Naive thymus-derived CD4-positive, alpha-beta T cell (primary cell): ENCODE measurements at places on chromosomes 7 and 10.

DNA sequence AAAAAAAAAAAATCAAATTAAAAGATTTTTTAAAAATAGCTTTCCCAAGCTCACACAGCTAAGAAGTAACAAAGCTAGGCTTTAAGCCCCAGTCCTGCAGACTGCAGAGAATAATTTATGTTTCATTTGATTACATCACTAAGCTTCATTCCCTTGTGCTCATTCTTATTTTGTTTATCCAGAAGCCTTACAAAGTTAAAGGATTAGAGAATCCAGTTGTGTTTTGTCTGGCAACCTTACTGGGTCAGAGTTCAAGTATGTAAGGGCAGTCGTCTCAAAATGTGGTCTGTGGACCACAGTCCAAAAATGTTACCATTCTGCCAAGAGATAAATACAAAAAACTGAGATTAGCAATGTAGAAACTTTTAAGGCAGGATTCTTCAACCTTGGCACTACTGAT lies 32.1 kb upstream of the EZH2 start:
- no peak overlapping the region for H3K4me3 ChIP-seq
- H3K36me3 ChIP-seq, result no peaks in the 10 kb centered on the region
- H3K27ac ChIP-seq, result no peak overlapping the region
- no peak for DNase-seq

GRCh38 chr7:93327006-93327633 lies 95.0 kb downstream of the VPS50 start:
- H3K4me3 ChIP-seq, result no peak overlapping the region
- H3K27ac ChIP-seq, result no peak overlapping the region
- no peaks in the 10 kb centered on the region for H3K27me3 ChIP-seq
- H3K36me3 ChIP-seq, result no peaks in the 10 kb centered on the region
- DNase-seq, result no peak
- H3K4me1 ChIP-seq, result no peaks in the 10 kb centered on the region

DNA sequence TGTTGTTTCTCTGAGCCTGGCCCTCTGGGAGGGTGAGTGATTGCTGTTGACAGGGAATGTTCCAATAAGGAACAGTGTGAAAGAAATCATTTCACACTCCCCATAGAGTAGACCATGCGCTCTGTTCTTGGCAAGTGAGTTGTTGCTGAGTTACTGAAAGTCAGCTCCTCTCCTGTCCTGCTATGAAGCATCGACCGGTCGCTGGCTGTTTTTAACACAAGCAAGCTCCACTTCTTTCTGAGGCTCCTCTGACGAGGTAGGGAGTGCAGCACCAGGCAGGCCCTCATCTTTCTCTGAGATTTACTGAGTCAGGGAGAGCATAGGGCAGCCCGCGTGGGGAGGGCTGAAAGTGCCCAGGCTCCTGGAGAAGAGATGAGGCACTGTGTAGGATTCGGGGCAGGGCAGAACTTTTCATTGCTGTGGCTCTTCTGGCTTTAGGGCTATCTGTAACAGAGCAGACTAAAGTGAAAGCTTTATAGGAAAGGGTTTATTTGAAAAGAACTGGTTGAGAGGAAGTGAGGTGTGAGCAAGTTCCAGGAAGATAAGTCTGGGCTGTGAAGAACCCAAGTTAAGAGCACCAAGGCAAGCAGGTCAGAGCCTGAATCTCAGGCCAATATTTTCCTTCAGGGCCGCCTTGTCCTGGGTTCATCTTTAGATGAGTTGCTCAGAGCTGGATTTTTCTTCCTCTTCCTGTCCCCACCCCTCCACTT lies 332.2 kb downstream of the CCSER2 start:
- H3K27ac ChIP-seq, result no peak overlapping the region
- H3K4me1 ChIP-seq, result no peaks in the 10 kb centered on the region
- H3K27me3 ChIP-seq, result no peaks in the 10 kb centered on the region
- DNase-seq, result no peak

GRCh38 chr7:81903115-81903514 lies 133.3 kb upstream of the HGF start:
- H3K36me3 ChIP-seq, result no peaks in the 10 kb centered on the region
- no peaks in the 10 kb centered on the region for H3K27me3 ChIP-seq
- no peak overlapping the region for H3K27ac ChIP-seq
- no peak for DNase-seq

DNA sequence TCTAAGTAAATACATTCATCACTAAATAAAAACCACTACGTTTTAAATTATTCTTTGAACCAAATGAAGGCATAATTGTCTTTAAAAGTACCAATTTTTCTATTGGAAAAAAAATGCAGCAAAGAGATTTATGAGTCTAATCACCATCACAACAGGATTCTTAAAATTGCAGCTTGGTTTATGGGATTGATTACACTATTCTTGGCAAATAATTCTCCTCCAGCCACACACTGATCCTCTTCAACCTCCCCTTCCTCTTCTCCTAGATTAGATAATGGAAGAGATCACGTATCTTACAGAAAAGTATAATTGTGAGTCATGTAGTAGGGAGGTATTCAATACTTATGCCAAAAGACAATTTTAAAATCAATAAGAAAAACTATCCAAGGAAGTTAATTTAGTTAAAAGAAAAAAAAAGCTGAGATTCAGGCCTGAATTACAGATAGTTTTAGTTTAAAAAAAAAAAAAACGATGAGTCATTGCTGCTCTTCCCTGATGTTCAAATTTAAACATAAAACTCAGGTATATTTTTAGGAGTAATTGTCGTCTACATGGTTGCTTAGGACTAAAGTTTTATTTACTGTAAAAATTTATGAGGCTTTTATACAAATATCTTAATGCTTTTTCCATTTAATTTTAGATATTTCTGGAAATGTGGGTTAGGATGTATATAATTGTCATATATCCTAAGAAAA lies 133.7 kb upstream of the CDK1 start:
- H3K36me3 ChIP-seq, result no peaks in the 10 kb centered on the region
- H3K27me3 ChIP-seq, result no peaks in the 10 kb centered on the region
- no peak overlapping the region for H3K4me3 ChIP-seq
- H3K27ac ChIP-seq, result no peak overlapping the region
- no peak for DNase-seq

DNA sequence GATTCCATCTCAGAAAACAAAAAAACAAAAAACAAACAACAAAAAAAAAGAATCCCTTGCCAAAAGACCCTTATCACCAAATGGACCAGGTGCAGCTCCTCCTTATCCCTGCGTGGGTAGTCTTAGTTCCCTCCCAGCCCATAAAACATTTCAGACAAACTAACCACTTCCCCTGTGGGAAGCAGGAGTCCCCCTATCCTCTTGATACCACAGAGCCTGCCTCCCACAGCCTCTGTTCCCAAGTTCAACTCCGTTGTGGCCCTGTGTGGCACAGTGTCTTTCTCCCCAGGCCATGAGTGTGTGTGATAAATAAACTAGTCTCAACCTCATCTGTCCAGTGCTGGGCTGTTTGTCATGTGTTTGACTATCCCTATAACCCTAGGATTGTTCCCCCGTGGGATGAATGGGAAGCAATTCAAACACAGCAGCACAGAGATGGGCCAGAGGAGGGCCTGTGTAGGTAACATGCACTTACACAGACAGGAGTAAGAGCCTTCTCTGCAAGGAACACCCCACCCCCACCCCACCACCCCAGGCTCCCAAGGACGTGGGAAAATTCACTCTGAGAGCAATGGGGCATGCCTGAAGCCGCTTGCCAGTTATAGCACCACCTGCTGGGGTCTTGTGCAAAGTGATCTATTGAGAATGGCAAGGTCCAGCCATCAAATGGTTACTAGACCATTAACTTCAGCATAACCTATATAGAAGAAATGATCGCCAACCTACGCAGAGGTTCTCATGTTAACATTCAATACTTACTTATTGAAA lies 147.1 kb upstream of the GHITM start:
- H3K4me1 ChIP-seq, result no peaks in the 10 kb centered on the region
- no peak overlapping the region for H3K27ac ChIP-seq
- H3K4me3 ChIP-seq, result no peak overlapping the region
- no peaks in the 10 kb centered on the region for H3K36me3 ChIP-seq

DNA sequence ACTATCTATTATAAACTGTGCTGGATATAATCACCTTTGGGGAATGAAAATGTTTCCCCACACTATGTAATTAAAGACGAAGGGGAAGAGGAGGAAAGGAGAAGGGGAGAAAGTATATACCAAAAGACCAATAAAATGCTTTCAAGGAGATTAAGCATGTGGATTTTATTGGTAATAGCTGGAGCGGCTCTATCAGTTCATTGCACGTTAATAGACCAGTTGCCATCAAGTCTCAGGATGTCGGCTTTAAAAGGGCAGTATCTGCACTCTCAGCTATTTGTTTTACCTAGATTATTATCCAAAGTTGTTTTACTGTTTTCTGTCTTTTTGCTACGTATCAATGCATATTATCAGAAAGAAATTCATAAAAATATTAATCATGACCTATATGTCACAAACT lies 9.0 kb downstream of the ETV1 start:
- H3K4me3 ChIP-seq, result no peak overlapping the region
- H3K36me3 ChIP-seq, result no peaks in the 10 kb centered on the region
- no peak for DNase-seq
- no peaks in the 10 kb centered on the region for H3K4me1 ChIP-seq
- no peak overlapping the region for H3K27ac ChIP-seq

- no peak overlapping the region for H3K27ac ChIP-seq
- H3K36me3 ChIP-seq, result peaks cover 4% of the 10 kb centered on the region
- DNase-seq, result no peak
- H3K4me1 ChIP-seq, result no peaks in the 10 kb centered on the region
- no peak overlapping the region for H3K4me3 ChIP-seq
Measured at GRCh38 chr10:87771871-87772500, 46.0 kb downstream of the ATAD1 start.

DNA sequence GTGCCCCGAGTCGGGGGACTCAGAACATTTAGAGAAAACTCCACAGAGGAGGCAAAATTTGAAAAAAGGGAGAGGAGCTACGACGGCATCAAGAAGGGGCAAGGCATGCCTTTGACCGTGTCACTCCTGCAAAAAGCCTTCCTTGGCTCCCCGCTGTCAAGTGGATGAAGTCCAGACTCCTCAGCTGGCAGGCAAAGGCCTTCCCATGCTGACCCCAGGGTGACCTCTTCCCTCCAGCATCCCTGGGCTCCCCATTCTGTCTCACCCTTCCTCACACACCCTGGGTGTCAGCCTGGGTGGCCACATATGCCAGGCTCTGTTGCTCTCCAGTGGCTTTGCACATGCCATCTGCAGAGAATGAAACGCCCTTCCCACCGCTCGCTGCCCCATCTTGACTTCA lies 88.4 kb upstream of the ZMIZ1 start:
- H3K4me3 ChIP-seq, result no peak overlapping the region
- H3K27me3 ChIP-seq, result no peaks in the 10 kb centered on the region
- no peaks in the 10 kb centered on the region for H3K4me1 ChIP-seq
- DNase-seq, result no peak
- no peaks in the 10 kb centered on the region for H3K36me3 ChIP-seq

DNA sequence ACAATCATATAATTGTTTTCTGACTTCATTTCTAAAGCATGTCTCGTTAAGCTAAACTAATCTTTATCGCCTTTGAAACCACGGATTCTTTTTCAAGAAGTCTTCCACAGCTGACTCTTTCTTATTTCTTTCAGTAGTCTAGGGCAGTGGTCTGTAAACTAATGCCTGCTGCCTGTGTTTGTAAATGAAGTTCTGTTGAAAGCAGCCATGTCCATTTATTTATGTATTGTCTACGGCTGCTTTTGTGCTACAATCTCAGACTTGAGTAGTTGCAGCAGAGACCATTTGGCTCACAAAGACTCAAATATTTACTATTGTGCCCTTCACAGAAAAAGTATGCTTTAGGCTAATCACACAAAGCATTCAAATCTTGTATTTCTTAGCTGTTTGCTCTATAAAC lies 20.3 kb upstream of the ABLIM1 start:
- no peaks in the 10 kb centered on the region for H3K36me3 ChIP-seq
- no peak overlapping the region for H3K4me3 ChIP-seq
- no peaks in the 10 kb centered on the region for H3K4me1 ChIP-seq
- no peak for DNase-seq

GRCh38 chr10:69861251-69862240 lies 59.8 kb downstream of the COL13A1 start:
- no peaks in the 10 kb centered on the region for H3K27me3 ChIP-seq
- H3K4me3 ChIP-seq, result no peak overlapping the region
- H3K4me1 ChIP-seq, result no peaks in the 10 kb centered on the region
- no peaks in the 10 kb centered on the region for H3K36me3 ChIP-seq
- no peak overlapping the region for H3K27ac ChIP-seq

DNA sequence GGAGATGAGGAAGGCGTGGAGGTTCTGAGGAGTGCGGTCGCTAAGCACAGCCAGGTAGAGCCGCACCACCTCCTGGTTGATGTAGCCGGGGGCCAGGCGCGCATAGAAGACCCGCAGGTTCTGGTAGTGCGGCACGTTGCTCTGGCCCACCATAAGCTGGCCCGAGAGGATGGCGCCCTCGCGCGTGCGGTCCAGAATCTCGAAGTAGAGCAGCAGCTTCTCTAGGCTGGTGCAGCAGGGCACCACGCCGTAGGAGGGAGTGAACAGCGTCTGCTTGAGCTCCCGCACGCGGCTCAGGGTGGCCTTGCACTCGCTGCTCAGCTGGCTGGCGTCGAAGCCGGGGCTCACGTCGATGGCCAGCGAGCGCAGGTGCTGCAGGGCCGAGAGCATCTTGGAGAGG lies 77.8 kb upstream of the TNRC18 start:
- H3K4me1 ChIP-seq, result no peaks in the 10 kb centered on the region
- DNase-seq, result no peak
- no peak overlapping the region for H3K4me3 ChIP-seq

DNA sequence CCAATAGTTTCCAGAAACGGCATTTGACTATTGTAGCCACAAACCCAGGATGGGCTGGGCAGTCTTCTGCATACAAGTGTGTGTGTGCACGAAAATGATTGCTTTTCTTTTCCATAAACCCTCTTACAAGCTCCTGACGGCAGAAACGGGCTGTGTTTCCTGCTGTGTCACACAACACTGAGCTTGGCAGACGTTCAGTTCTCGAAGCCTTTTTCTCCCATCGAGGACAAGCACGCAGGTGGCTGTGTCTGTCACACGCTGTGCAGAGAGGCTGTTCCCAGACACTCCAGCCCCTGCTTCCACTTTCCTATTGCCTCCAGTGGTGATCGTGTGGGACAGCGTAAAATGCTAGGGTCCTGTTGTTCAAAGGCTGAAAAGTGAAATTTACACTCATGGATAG lies 32.1 kb downstream of the RBAK start:
- no peak for DNase-seq
- H3K36me3 ChIP-seq, result no peaks in the 10 kb centered on the region
- no peaks in the 10 kb centered on the region for H3K27me3 ChIP-seq
- H3K27ac ChIP-seq, result no peak overlapping the region
- no peak overlapping the region for H3K4me3 ChIP-seq

DNA sequence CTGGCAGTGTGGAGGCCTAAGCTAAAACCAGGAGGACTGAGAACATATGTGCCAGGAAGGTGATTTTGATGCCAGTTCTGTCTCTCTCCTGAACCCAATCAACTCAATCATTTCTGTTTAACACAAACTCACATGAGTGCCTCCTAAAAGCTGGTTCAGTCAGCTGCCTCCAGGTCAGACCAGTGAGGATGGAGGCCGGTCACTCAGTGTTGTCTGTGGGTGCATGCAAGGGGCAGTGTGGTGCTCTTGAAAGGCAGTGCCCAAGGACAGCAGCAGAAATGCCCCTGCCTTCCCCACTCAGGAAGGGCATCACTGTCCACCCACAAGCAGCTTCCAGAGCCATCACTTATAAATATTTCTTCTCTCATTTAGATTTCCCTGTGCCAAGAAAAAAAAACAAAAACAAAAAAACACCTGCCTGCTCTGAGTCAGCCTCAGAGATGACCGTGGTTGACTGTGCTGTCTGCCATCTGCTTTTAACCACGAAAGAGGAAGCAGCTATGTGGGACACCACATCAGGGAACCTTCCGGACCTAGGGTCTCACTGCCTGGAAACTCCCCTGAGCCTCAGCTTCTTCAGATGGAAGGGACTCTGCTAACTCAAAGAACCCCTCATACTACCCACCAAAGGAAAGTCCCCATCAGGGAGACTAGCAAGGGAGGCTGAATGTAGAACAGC lies 39.1 kb downstream of the VOPP1 start:
- H3K4me3 ChIP-seq, result peak overlapping the region; percentile 1
- no peaks in the 10 kb centered on the region for H3K36me3 ChIP-seq
- no peak overlapping the region for H3K27ac ChIP-seq
- H3K27me3 ChIP-seq, result no peaks in the 10 kb centered on the region
- H3K4me1 ChIP-seq, result peaks cover 75% of the 10 kb centered on the region
